SJCRH30 (cell line): ENCODE measurements at places on chromosomes 6 and 20. TPM values are rescaled to one million over a fixed set of nuclear protein-coding genes. Genes with fewer than 3 reads are reported as not detected.

DNA sequence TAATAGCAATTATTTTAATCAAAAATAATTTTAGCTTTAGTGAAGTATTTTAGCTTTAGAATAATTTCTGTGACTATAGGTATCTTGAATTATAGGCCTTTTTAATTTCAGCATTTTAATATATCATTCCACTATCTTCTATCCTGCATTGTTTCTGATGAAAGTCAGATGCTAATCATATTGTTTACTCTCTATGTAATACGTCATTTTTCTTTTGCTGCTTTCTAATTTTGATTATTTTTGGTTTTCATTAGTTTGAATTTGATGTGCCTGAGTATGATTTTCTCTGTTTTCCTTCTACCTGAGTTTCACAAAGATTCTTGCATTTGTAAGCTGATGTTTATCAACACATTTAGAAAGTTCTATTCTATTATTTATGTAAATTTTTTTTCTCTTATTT lies 17.4 kb upstream of the ADGRG6 start:
- no peak overlapping the region for H3K27ac ChIP-seq
- H3K4me3 ChIP-seq, result no peak overlapping the region
- H3K36me3 ChIP-seq, result no peaks in the 10 kb centered on the region
- H3K4me1 ChIP-seq, result no peaks in the 10 kb centered on the region; the same call in 1 of the 2 replicates
- DNase-seq, result no peak

DNA sequence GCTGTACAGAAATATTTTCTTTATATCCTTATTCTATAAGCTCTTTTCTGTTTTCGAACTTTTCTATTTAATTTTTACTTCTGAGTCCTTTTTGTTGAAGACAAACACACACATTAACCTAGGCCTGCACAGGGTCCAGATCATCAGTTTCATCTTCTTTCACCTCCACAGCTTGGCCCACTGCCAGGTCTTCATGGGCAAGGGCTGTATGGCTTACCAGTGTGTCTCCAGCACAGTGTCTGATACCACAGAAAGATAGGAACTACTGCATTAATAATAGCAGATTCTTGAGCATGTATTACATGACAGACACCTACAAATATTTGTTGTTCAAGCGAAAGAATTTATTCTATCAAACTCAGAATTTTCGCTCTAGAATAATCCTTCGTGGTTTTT lies 24.4 kb downstream of the QKI start:
- H3K27me3 ChIP-seq, result no peaks in the 10 kb centered on the region
- peaks cover 6% of the 10 kb centered on the region for H3K4me1 ChIP-seq
- H3K4me3 ChIP-seq, result no peak overlapping the region

GRCh38 chr6:154156135-154156896 lies 117.3 kb downstream of the OPRM1 start:
- no peak overlapping the region for H3K4me3 ChIP-seq
- no peaks in the 10 kb centered on the region for H3K36me3 ChIP-seq
- H3K4me1 ChIP-seq, result peaks cover 10% of the 10 kb centered on the region; the same call in 1 of the 2 replicates
- peak; percentile 80 for DNase-seq

Gene ARMH2
- total RNA-seq, result not detected in 2 replicates

Gene JPH2
- 6.7 and 7.4 TPM in 2 replicates for total RNA-seq

GRCh38 chr6:157097255-157097955 lies 225.9 kb downstream of the TMEM242 start:
- 0 out of 2 replicates have a peak, but pooled peaks cover 2% of the 10 kb centered on the region for H3K36me3 ChIP-seq
- DNase-seq, result no peak
- no peak overlapping the region for H3K27ac ChIP-seq
- no peaks in the 10 kb centered on the region for H3K4me1 ChIP-seq
